D721Med (cell line): ENCODE measurements at places on chromosomes 16 and 17.

DNA sequence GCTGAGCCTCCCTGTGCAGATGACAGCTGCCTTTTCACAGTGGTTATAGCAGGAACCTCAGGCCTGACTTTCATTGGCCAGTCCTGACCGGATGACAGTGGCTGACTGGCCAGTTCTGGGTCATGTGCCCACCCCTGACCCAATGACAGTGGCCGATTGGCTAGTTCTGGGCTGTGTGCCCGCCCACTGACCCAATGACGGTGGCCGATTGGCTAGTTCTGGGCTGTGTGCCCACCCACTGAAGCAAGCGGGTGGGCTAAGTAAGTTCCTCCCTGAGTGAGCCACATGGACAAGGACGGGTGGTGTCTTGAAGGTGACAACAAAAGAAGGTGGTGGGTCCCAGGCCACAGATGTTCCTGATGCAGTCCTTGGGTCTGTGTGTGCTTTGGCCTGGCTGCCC is 9.5 kb downstream of the DEF8 start:
- no peak for DNase-seq

GRCh38 chr17:13374203-13375143 is 227.3 kb downstream of the HS3ST3A1 start:
- no peak for DNase-seq

- no peak for DNase-seq
These were observed 484 bp upstream of the NUDT7 start for GRCh38 chr16:77721752-77722308.

DNA sequence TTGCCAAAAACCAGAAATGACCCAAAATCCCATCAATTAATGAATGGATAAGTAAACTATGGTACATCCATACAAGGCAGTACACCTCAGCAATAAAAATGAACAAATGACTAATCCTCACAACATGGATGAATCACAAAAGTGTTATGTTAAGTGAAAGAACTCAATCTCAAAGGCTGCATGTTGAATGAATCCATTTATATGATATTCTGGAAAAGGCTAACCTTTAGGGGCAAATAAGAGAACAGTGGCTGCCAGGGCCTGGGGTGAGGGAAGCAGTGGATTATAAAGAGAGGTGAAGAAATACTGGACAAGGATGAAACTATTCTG is 46.1 kb upstream of the MSI2 start:
- DNase-seq, result no peak
